ENCODE measurements at places on chromosomes 11 and 22.

DNA sequence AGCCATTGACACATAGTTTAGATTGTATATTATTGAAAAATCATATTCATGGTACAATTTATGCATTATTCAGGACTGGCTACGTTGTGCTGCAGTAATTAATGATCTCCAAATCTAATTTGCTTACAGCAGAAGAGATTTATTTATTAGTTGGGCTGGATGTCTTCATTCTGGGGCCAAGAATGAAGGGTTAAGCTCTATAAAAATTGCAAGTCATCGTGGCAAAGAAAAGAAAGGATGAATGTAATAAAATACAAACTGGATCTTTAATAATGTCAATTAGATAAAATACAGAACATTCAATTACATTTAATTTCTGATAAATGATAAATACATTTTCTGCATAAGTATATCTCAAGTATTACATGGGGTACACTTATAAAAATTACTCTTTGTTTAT is 151.8 kb upstream of the ANO5 start:
- DNase-seq: no peak

DNA sequence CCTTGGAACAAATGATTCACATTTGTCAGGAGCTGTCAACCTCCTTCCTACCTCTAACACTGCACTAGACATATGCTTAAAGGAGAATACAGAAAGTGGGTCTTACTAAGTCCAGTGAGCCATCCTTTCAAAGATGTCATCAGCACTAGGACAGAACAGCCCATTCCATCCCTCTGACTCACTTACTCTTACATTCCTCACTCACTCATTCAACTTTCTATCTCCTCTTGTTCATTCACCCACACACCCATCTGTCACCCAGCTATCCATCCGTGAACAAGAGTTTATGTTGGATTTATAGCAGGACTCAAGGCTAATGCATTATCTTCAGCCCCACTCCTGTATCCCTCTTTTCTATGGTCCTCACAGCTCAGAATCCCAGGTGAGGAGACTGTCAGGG is 9.1 kb downstream of the INSC start:
- DNase-seq: no peak

DNA sequence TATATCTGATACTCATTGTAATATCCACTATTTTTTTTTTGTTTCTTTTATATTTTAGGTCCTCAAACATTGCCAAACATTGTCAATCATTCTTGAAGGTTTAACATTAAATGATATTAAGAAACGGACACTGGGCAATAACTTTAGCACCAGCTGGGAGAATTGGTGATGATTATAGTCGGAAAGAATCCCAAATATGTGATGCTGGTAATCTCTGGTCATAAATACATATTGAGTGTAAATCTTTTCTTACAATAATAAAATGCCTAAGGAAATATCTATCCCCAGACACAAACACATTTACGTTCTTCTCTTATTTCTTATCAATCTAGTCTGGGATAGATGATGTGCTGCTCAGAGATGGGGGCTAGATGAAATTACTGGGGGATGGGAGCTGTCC is 25.2 kb downstream of the OR51E2 start:
- no peak for DNase-seq

DNA sequence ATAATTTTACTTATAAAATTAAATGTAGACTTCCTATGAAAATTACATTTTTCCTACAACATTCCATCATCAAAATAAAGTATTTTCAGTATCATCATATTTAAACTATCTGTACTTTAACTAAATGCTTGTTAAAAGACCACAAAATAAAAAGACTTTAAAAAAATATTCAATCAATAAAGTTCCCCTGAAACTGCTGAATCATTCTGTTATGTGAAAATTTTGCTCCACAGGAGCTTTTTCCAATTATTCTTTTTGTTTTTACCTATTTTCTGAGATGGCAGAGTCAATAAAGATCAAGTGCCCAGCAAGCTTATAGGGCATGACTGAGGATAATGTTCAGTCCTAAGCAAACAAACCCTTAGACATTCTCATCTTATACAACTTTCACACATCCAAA is 27.3 kb downstream of the ALKBH8 start:
- DNase-seq: no peak

DNA sequence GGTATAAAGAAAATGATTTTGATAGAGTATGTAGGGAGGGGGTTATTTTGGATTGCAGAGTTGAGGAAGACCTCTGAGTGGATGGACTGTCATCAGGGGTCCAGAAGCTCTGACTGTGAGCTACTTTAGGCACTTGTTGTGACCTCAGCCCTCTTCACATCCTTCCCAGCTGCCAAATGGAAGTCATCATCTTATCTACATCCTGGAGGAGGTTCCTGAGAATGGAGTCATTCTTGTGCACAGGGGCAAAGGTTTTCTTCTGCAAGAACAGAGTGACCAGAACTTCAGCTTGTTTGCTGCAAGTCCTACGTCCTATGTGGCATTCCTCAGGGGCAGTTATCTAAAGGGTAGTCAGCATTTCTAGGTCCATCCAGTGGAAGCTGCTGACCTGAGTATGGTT is 393.8 kb downstream of the AASDHPPT start:
- no peak for DNase-seq

DNA sequence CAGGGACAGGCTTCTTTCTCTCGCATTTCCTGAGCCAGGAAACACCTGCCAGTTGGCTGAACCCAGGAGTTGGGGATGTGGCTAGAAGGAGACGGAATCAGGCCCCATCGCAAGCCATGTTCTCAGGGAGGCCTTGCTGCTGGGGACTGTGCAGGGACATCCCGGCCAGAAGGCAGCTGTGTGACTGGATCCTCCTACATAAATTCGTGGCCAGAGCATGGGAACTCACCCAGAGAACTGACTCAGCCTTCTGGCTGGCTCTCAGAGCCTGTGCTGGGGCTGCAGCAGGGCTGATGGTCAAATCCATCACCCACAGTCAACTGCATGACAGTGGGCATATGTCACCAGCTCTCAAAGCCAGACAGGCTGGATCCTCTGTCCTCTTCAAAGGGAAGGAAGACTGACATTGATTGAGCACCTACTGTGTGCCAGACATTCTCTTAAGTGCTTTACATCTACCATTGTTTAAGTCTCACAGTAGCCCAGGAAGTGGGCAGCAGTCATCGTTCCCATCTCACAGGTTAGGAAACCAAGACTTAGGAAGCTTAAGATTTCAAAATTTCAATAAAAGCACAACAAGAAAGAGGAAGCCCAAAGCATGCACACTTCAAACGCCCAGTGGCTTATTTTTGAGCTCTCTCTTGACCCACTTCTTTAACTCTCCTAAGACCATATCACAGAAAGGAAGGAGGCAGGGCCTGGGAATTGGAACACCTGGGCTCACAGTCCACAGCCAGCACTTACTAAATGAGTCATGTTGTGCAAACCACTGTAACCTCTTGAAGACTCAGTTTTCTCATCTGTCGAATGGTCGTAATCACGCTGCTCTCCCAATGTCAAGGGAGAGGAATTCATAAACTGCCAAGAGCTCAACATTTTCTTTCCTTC is 30.9 kb upstream of the CACNG2 start:
- peak; percentile 44 for DNase-seq

GRCh38 chr11:83836065-83836464 is 549.9 kb upstream of the CCDC90B start:
- no peak for DNase-seq

- no peak for DNase-seq
These were observed 3.3 kb downstream of the FXYD6 start for GRCh38 chr11:117872975-117873827.

GRCh38 chr11:103649401-103649895 is 387.0 kb upstream of the DDI1 start:
- DNase-seq: no peak

DNA sequence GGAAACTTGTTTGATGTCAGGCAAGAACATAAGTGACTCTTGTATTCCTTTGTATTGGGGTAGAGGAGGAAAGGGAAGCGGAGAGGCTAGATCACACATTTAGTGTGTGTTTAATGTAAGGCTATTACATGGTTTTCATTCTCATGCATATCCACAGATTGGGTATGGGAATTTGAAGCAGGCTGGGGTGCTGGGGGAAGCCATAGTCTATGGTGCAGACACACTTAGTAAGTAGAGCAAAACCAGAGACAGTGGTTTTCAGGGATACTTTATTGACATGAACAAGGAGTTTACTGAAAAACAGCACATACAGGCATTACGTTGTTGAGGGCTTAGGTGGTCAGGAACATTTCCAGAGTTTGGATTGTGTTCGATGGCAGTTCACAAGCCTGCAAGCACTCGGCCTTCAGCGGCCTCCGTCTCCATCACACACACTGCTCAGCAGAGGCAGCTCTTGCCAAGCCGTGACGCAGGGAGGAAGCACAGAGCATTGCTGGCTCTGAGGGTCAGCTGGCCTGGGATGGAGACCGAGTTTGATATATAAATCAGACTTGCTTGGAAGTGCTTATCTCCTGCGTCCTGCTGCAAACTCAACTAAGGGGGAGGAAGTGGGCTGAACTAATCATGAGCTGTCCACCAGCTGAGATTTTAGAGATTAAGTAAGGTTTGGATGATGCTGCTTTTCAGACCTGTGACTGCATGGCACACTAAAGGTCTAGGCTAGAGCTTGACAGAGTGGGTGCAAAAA is 25.3 kb downstream of the SCN3B start:
- no peak for DNase-seq

- DNase-seq: no peak
These were observed 25.0 kb downstream of the DKK3 start for GRCh38 chr11:11983427-11983826.

GRCh38 chr22:28027453-28028448 is 108.7 kb upstream of the PITPNB start:
- DNase-seq: no peak

DNA sequence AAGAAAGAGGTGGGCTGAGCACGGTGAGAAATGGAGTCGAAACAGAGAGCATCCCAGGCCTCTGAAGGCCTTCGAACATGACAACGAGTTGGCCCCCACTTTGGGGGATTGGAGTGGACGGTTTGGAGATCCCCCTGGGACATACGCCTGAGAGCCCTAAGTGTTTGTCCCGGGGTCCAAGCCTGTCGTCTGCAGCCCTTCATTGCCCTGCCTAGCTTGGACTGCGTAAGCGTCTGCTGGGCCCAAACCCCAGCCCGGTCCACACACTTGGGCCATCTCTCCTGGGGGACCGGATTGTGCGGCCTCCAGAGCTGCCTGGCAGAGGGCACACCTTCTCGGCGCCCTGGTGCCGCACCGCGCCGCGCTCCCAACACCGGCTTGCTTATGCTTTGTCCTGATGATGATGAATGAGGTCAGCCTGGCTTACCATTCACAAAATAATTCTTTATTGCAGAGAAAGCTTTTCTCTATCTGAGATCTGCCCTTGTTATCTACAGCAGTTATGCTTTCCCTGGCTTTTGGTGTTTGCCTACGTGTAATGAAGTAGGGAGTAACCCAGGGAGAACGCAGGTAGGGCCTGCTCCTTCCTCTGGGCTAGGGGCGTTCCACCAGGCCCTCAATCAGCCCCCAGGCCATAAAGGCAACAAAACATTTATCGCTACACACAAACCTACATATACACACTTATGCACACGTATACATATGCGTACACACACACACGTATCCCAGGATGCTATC is 85.9 kb upstream of the PPARA start:
- DNase-seq: peak; percentile 28

DNA sequence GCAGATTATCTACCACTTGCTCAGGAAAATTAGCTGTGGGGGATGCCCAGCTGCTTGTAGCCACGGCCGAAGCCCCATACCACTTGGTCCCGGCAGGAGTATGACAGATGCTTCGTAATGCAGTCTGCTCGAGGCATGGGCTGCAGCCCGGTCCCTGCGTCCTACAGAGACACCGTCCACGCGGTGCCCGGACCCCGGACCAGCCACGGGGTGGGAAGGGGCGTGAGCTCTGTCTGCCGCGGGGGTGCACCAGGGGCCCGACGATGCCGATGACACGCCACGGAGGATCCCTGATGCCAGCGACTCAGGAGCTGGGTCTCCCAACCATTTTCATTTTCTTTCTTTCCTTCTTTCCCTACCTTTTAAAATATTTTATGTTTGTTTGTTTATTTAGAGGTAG is 30.0 kb downstream of the SLC25A17 start:
- DNase-seq: no peak

GRCh38 chr11:123545726-123546270 is 108.6 kb downstream of the SCN3B start:
- no peak for DNase-seq

DNA sequence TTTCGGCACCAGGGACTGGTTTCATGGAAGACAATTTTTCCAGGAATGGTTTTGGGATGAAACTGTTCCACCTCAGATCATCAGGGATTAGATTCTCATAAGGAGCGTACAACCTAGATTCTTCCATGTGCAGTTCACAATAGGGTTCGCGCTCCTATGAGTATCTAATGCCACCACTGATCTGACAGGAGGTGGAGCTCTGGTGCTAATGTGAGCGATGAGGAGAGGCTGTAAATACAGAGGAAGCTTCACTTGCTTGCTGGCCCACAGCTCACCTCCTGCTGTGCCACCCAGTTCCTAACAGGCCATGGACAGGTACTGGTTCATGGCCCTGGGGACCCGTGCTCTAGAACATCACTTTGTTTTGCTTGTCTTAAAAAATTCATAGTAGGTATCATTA is 41.8 kb upstream of the AMPD3 start:
- DNase-seq: no peak

- no peak for DNase-seq
These were observed 187.5 kb downstream of the SHANK2 start for GRCh38 chr11:71064702-71065515.

DNA sequence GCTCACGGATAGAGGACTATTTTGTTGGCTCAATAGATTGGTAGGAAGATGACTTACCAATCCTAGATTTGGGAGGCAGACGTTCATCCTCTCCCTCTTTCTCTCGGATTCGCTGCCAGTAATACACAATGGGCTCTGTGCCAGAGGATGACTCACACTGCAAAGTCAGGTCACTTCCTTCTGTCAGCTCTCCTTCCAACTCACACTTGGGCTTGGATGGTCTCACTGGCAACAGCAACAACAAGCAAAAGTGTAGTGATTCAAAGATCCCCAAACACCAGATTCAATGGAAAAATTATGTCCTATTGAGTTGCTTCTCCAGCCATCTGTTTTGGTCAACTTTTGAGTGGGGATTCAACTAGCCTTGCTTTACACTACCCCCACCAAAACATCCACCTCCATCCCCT is 21.7 kb upstream of the HSPA8 start:
- DNase-seq: peak; percentile 95

DNA sequence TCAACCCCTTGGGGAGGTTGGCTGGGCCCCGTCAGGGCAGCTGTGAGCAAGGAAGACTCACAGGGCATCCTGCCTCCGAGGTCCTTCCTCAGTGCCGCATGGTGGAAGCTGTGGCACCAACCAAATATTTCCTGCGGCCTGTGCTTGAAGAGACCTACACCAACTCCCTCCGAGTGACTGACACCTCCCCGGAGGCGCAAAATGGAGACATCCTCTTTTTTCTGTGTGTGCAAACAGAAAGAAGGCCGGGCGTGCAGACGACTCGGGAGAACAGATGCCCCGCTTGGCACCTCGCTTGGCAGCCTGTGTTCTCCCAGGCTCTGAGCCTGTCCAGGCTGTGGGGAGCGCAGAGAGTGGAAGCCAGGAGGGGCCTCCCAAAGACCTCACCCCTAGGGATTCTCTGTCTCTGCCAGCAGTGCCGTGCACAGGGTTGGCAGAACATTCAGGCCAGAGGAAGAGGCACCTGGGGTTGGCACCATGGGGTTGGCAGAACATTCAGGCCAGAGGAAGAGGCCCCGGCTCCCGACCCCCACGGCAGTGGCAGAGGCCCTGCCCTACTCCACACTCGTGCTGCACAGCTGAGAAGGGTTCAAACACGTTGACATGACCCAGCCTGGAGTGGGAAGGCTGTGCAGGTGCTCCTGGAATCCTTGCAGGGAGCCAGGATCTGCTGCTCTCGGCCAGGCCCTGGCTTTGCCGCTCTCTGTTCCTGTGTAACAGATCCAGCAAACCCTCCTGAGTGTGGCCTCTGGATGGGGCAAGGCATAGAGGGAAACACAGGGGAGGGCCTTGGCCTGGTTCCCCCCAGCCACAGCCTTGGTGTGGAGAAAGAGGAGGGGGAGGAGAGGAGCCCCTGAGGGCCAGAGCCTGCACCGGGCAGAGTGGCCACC is 805.5 kb downstream of the BRD1 start:
- no peak for DNase-seq
